ENCODE measurements at places on chromosomes 11 and 22.

GRCh38 chr11:78338138-78338537 lies 79.5 kb downstream of the GAB2 start:
- DNase-seq, result no peak

DNA sequence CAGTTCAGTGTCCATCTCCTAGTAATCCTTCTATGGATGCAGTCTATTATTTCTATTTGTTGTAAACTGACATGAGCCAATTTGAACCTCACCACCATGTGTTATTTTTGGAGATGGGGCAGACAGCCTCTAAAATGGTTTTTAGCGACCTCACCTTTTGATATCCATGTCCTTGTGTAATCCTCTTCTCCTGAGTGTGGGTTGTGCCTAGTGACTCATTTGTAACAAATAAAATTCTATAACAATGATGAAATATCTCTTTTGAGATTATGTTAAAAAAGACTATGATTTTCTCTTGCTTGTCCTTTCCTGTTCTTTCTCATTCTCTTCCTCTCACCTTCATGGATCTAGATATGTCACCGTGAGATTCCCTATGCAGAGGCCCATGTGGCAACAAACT lies 554.6 kb upstream of the ANO3 start:
- DNase-seq, result no peak

DNA sequence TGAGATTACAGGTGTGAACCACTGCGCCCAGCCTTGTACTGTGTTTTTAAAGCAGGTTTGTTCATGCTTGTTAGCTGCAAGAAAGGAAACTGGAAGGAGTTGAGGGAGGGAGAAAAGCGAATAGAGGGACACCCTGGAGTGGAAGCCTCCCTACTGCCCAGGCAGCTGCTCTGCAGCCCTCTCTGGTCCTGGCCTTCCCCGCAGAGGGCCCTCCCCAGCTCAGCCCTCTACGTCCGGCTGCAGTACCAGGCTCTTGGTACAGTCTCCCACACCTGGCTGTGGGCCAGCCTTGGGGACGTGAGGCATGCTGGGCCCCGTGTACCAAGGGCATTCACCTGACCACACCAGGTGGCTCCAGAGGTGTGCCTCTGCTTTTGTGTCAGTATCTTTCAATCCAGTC lies 70.8 kb downstream of the MED15 start:
- no peak for DNase-seq

DNA sequence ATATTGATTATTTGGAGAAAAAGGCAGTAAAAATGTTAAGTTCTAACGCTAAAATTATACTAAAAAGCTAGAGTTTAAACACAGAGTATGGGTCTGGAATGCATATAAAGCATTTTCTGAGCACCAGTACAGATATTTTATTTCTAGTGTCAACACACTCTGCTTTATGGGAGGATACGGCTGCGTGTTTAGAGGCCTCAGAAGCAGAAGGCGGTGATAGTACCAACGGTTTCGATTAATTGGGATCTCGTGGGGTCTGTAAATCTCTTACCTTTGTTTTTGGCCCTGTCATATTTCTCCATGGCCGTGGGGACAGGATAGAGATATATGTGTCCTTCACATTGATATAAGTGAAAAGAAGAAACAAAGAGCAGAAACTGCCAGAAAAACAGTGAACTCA lies 206.8 kb upstream of the NTM start:
- no peak for DNase-seq

DNA sequence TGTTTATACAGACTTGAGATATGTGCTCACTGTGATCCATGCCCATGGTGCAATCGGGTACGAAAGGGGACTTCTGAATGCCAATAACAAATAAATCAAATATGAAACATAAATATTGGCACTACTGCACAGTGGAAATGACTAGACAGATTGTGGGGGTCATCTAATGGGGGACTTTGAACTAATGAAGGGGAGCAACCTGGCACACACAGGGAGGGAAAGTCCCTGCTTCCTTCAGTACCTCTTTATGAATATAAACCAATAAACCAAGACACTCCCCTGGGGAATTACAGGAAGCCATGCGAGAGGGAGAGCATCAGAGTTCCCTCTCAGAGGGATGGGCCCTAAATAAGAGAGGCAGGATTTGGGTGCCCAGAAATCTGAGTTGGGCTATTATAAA lies 21.1 kb downstream of the MIF start:
- peak; percentile 23 for DNase-seq

GRCh38 chr11:102551169-102551781 lies 20.7 kb upstream of the MMP7 start:
- DNase-seq, result no peak

DNA sequence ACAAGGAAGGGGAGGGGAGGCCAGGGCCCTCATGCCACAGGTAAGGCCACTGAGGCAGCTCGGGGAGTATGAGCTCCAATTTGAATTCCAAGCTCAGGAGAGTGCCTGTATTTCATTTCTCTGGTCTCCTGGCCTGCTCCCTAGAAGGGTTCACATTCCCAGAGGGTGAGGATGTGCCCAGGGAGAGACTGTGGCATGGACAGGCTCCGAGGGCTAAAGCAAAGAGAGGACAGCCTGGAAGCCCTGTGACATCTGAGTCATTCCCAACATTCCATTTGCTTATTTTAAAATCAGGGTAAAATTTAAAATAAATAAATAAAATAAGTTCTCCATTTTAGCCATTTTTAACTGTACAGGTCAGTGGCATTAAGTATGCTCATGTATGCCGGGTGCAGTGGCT lies 18.6 kb upstream of the FOLR1 start:
- DNase-seq, result no peak

GRCh38 chr11:100769617-100770016 lies 82.5 kb downstream of the ARHGAP42 start:
- no peak for DNase-seq

GRCh38 chr11:115745610-115746512 lies 241.6 kb upstream of the CADM1 start:
- DNase-seq, result no peak

GRCh38 chr11:72758690-72759389 lies 6.6 kb upstream of the ARAP1 start:
- DNase-seq, result no peak

DNA sequence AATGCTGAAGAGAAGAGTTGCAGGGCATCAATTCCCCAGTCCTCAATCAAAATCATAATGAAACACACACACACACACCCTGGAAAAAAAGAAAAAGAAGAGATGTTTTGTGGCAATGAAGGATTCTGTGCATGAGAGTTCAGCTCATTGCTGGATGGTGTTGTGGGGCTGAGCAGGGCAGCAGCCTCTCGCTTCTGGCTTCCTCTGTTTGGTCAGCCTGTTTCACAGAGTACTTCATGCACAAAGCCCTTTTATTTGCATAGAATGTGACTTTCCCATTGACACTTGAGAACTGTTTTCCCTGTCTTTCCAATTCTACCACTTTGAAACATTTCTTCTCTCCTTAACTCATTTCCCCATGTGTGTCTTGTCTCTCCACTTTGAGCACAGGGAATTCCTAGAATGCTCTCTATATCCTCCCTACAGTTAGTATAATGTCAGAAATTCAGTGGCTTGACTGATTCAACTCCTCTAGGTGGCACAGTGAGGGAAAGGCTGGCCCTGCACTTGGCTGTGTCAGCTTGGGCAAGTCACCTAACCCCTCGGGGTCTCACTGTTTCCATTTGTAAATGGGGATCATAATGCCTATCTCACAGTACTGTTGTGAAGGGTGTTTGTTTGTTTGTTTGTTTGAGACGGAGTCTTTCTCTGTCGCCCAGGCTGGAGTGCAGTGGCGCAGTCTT lies 25.4 kb upstream of the BSX start:
- DNase-seq, result no peak

DNA sequence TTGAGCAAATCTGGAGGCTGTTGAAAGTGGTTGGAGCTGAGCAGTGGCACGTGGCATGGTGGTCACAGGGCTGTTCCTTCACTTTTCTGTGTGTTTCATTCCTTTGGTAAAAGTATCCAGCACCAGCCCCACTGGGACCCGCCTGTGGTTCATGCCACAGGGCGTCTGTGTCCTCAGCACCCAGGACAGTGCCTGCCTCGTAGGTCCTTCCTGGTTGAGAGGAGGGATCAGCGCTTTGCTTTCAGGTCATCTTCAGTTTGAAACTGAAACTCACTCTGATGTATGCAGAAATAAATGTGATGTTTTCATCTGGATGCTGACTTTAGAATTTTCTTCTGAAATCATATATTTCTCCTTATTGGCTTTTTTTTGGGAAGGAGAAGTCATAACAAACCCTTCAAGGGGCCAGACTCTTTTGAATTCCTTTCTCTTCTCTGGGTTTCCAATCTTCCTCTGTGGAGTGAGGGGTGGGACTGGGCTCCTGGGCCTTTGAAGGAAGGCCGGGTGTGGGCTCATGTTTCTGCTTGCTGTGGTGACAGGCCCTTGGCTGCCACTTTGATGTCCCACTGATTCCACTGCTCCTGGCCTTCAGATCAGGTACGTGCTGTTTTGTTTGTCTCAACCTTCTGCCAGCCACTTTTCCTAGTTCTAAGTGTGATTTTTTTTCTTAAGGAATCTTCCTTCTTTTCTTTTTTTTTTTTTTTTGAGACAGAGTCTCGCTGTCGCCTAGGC lies 26.2 kb downstream of the TBC1D22A start:
- peak; percentile 34 for DNase-seq

DNA sequence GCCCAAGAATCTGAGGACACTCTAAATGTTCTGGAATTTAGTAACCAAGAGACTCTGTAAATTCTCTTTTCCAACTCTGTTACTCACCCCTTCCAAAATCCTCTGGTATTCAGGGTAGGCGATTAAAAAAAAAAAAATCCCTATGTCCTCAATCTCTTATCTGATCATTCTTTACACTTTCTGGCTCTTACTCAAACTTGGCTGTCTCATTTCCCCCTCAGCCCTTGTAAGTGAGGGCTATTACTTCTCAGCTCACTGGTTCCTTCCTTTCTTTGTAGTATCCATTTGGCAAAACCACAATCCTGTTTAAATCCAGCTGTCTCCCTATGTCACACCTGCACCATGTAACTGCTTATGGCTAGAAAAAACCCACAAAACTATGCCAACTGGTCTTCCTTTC lies 12.7 kb upstream of the MSANTD2 start:
- DNase-seq, result no peak

DNA sequence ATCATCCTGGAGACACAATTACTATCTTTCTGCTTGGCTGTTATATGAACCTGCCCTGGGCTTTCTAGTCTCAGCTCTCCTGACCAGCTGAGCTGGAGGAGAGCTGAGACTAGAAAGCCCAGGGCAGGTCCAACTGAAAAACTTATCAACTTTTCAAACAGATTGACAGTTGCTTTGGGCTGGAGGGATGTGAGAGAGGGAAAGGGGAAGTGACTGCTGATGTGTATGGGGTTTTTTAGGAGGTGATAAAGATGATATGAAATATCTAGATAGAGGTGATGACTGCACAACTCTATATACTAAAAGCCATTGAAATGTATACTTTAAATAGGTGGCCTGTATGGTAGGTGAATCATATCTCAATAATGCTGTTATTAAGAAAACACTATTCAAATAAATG lies 60.2 kb upstream of the CHRM4 start:
- DNase-seq, result no peak

DNA sequence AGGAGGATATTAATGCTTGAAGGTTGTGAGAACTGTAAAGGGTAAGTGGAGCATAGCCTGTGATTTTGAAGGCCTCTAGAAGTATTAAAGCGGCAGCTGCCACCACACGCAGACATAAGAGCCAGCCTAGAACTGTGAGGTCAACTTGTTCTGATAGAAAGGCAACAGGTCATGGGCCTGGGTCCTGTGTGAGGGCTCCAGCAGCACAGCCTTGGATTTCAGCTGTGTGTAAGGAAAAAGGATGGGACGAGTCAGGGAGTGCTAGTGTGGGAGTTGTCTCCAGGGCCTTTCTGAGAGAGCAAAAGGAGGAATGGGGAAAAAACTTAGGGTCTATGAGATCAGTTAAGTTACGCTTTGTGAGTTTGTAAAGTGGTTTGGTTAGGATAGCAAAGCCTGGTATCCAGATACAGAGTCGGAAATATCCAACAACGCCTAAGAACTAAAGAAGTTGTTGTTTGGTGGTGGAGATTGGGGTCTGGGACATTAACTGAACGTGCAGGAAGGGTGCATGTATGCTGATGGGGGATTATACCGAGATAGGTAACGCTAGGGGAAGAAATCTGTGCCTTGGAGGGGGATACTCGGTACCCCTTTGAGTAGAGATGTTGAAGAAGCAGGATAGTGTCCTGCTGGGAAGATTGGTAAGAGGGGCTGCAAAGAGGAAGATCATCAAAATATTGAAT lies 17.4 kb upstream of the ANO1 start:
- no peak for DNase-seq

GRCh38 chr22:26548303-26548702 lies 36.0 kb upstream of the TFIP11 start:
- no peak for DNase-seq

- DNase-seq, result no peak
Observed at GRCh38 chr11:79174045-79175008, 266.5 kb downstream of the TENM4 start.

GRCh38 chr11:19458231-19458630 lies 217.5 kb upstream of the E2F8 start:
- no peak for DNase-seq

DNA sequence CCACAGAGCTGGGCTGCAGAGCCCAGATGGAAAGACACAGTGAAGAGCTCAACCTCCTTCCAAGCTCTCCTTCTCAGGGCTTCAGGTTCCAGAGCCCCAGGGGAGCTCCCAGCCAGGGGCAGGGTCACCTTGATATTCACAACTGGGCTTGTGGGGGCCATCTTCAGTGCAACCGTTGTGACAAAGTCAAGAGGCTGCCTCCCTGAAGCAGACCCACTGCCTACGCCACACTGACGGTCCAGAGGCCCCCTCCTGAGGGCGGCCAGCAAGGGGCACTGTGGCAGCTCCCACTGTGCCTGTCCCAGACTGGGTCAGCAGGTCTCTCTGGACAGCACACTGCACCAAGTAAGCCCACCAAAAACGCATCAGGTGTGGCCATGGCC lies 84.1 kb downstream of the DGCR2 start:
- no peak for DNase-seq

DNA sequence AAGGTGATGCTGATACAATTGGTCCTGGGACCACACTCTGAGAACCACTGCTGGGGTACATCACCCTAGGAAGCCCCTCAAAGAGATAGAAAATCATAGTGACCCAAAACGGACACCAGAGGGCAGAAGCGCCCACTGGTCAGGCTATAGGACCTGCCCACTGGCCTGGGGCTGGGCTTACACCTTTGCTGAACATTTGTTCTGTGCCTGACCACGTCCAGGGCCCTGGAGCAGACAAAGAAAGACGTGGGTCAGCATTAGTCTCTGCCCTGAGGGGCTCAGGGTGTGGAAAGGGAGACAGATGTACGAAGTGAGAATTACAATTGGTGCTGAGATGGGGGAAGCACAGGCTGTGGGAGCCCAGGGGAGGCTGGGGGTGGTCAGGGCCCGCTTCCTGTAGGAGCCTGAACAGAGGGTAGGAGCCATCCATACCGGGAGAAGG lies 14.4 kb upstream of the SERPINH1 start:
- DNase-seq, result peak; percentile 72

All from germinal center (tissue), 1 donor.